Naive thymus-derived CD4-positive, alpha-beta T cell (primary cell): ENCODE measurements at places on chromosomes 3 and 15. TPM values are rescaled to one million over a fixed set of nuclear protein-coding genes. Genes with fewer than 3 reads are reported as not detected.

The SERINC4 gene
- polyA plus RNA-seq = 3.1 TPM

- DNase-seq = no peak
Measured at GRCh38 chr15:83898361-83898760, 244.4 kb downstream of the ADAMTSL3 start.

GRCh38 chr15:89068325-89068784 lies 19.9 kb upstream of the ABHD2 start:
- no peak for DNase-seq

DNA sequence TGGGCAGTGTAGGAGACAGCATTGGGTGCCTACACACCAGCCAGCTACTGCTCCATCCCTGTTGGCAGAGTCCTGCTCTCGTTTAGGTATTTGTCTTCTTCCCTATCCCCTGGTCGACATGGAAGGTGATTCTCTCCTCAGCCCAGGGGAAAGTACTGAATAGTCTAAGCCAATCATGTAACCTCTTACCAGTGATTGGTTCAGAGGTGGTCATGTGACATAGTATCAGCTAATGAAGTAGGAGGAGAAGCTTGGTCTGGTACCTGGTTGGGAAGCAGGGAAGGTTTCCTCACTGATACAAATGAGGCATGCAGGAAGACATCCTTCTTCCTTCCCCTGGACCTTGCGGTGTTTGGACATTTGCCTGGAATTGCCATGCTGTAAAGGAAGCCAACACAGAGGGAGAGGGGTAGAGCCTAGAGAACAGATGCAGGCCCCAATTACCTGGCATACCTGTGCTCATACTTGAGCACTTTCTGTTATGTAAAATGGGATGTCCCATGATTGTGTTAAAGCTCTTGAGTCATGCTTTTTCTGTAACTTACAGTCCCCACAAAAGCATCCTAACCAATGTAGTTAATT lies 32.7 kb upstream of the RASGRP1 start:
- no peak for DNase-seq

GRCh38 chr3:87186608-87187159 lies 40.4 kb upstream of the CHMP2B start:
- DNase-seq = no peak

GRCh38 chr15:100495861-100496260 lies 32.9 kb downstream of the CERS3 start:
- DNase-seq = no peak

- no peak for DNase-seq
Measured at GRCh38 chr15:42727750-42728381, 9.1 kb downstream of the CDAN1 start.

DNA sequence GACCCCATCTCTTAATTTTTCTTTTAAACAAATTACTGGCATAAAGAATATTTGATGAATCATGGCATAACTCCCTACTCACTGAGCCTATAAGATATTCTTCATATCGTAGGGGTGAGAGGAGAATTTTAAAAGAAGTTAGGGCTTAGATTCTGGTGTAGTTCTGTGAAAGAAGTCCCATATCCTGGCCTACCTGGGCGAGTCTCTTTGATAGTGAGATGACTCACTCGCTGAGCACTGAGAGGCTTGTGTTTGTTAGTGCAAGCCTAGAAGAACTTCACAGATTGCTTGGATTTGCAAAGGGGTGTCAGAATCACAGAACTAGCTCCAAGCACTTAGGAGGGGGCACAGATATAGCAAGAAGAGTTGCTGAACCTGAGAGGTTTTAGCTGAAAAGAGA lies 133.8 kb upstream of the TMC3 start:
- no peak for DNase-seq
